ENCODE measurements at places on chromosomes 1 and 21.

GRCh38 chr1:108826081-108826635, 30.7 kb downstream of the AKNAD1 start:
- no peak for DNase-seq

GRCh38 chr1:81114191-81114590, 686.5 kb upstream of the ADGRL2 start:
- DNase-seq: no peak

- no peak for DNase-seq
Observed at GRCh38 chr1:114025609-114026401, 46.5 kb downstream of the OLFML3 start.

DNA sequence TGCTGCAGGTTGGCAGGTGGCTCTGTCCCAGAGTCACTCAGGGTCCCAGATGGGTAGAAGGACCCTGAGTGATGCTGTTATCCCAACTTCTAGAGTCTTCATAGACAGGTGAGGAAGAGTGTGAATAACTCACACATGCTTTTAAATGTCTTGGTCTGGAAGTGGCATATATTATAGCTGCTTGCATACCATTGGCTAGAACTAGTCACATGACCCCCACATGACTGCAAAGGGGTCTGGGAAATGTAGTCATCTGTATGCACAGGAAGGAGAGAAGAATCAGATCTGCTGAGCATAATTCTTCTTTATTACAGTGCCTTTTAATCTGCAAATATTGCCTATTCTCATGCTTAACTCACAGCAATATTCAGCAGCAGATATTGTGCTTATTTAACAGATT, 28.2 kb upstream of the KLHDC7A start:
- no peak for DNase-seq

DNA sequence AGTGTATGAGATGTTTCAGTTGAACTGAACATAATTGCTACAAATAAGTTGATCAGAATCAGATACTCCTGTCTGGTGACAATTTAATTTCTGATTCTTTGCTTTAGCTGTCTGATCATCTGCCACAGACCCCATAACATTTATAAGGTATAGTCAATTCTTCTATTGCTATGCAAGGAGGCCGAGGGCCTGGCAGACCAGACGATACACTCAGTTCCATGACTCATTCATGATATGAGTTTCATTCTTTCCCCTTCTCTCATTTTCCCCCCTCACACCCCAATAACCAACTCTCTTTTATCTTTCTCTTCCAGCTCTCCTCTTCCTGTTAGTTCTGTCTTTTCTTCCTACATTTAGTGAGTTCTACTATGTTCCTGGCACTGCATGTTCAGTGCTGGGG, 236.8 kb downstream of the PAPPA2 start:
- DNase-seq: no peak

DNA sequence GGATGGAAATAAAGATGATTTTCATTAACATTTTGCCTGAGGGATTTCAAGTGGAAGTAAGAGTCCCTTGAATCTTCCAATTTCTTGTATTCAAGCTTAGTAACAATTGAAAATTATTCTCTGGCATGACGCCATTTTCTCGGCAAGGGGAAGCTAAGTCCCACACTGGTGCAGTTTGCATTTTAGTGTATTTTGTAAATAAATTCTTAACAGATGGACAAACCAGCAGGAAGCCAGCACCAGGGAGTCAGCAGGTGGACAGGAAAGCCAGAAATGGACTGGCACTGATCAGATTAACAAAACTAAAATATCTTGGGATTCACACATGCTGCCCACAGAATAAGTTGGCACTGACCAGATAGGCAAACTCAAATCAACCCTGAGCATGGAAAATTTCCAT, 311.3 kb downstream of the LRRIQ3 start:
- no peak for DNase-seq

GRCh38 chr1:175399795-175400194, 207.2 kb upstream of the KIAA0040 start:
- no peak for DNase-seq

- DNase-seq: no peak
Observed at GRCh38 chr1:245872475-245872874, 634.6 kb downstream of the SMYD3 start.

- DNase-seq: no peak
Observed at GRCh38 chr1:12372761-12373160, 142.9 kb downstream of the VPS13D start.

- DNase-seq: no peak
Observed at GRCh38 chr21:38813143-38813542, 7.4 kb downstream of the ETS2 start.

- DNase-seq: no peak
Observed at GRCh38 chr1:175390081-175390481, 197.5 kb upstream of the KIAA0040 start.

DNA sequence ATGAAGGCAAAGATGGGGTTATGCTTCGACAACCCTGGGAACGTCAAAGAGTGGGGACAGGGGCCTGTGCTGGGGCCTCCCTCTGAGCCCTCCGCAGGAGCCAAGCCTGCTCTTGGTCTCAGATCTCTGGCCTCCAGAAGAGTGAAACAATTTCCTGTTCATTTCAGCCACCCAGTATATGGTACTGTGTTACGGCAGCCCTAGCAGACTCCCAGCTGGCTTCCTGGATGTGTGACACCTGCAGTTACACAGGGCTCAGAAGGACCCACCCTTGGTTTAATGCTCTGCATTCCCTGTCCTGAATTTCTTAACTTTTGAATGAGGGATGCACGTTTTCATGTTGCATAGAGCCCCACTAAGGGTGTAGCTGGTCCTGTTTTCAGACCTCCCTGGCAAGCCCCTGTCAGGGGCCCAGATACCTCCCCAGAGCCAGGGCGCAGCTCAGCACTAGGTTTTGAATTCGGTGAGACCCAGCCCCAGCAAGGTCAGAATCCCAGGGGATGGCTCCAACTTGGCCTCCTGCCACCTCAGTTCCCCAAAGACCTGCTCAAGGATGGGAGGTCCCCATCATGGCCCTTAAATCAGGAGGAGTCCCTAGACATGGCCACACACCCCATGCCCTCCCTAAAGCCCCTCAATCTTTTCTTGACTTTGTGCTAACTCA, 79.0 kb upstream of the IFFO2 start:
- DNase-seq: no peak

GRCh38 chr1:85575363-85575995, 5.1 kb upstream of the CCN1 start:
- DNase-seq: no peak

DNA sequence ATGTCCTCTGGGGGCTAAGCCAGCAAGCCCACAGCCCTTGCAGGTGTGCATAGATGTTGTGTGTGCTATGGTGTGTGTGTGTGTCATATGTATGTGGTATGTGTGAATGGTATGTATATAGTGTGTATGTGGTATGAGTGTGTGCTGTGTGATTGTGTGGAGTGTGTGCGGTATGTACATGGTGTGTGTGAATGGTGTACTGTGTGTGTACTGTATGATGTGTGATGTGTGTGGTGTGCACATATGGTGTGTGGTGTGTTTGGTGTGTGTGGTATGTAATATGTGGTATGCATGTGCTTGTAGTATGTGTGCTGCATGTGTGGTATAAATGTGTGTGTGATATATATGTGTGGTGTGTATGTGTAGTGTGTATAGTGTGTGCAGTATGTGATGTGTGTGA, 107.0 kb downstream of the CAPN8 start:
- no peak for DNase-seq

- no peak for DNase-seq
Observed at GRCh38 chr21:31064803-31065202, 26.5 kb upstream of the KRTAP19-8 start.

- no peak for DNase-seq
Observed at GRCh38 chr1:33972676-33973395, 109.0 kb downstream of the HMGB4 start.

DNA sequence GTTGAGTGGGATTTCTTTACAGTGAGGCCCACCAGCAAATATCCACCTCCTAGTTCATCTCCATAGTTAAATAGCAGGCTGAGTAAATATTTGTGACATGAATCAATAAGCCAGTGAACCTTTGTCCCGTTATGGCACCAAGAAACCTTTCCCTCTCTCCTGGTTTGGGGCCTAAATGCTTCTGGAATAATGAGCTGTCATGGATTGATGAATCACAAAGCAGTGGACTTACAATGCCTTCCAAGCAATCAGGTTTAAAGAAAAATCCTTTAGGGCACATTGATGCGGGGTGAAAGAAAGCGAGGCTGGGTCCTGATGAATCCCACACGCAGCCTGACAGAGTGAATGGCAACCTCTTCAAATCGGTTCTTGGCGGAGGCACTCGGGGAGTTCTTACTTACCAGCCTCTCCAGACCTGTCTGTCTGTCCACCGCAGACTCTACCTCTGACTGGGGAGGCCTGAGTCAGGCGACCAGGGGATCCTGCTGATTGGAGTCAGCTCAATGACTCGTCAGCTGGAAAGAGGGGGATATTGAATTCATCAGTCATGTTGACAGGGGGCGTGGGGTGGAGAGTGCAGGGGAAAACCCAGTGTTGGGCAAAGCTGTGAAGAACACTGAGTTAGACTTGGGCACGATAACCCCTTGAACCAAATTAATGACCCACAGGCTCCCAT, 247.3 kb downstream of the PLPP3 start:
- no peak for DNase-seq

DNA sequence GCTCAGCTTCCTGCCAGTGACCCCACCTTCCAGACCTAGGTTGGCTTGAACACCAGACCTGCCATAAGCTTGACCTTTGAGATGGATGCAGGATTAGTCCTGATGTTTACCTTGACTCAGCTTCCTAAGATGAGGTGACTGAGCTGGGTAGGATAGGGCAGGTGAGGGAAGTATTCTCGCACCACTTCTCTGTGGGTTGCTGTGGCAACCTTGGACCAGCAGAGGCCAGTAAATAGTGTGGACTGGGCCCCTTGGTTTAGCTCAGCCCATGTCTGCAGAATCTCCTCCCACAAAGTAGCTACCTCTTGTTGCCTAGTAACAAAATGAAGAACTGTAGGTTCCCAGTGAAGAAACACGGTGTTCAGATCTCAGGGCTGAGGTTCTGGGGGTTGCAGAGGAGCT, 8.4 kb downstream of the RPS6KA1 start:
- DNase-seq: no peak

- DNase-seq: no peak
Observed at GRCh38 chr1:202834771-202835547, 24.2 kb downstream of the PCAT6 start.

GRCh38 chr1:6448749-6449631, 17.0 kb downstream of the TNFRSF25 start:
- no peak for DNase-seq

DNA sequence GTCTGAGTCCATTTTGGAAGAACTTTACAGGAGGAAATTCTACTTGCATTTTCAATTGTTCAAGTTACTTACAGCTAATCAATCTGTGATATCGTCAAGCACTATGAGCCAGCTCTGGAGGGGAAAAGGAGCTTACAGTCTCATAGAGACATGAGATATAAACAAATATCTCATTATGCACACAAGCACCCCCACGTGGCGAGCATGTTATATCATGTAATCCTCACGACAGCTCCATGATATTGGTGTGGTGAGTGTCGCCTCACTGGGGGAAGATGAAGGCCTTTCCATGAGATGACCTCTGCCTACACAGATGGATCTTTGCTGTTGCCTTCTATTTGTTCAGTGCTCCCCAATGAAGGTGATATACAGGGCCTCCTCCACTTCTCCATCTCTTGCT, 34.6 kb downstream of the TNR start:
- no peak for DNase-seq
